Endodermal cell (in vitro differentiated cells): ENCODE measurements at places on chromosomes 13 and 19.
A peak's percentile ranks its signal among the peaks of the same experiment; 100 is the strongest.

DNA sequence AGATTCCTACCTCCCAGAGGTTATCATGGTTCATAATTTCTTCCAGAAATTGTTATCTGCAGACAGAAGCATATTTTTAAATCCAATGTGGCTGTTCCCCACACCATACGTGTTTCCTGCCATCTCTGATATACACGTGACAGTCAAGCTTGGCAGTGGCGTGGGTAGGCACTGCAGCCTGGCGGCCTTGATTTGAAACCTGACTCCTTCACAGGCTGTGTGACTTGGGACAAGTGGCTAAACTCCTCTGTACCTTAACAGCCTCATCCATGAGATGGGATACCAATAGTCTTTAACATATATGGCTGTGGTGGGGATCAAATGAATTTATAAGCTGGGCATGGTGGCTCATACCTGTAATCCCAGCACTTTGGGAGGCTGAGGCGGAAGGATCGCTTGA is 33.2 kb downstream of the DPF1 start:
- DNase-seq: no peak

- DNase-seq: peak; percentile 89
Observed at GRCh38 chr19:46049597-46049996, 8.8 kb upstream of the IGFL4 start.

DNA sequence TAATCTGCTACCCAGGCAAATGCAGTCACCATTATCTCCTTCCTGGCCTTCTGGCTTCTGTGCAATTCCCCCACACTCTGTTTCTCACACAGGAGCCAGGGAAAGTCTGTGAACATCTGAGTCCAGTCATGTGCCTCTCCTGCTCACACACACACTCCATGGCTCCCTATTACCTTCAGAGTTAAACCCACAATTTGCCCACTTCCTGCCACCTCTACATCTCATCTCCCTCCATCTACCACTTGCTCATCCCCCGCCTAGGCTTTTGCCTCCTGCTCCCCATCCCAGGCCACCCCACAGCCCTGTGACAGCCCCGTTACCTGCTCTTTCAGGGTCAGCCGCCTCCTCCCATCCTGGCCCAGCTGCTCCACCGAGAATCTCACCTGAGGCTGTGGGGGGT is 13.5 kb downstream of the IL12RB1 start:
- DNase-seq: no peak

DNA sequence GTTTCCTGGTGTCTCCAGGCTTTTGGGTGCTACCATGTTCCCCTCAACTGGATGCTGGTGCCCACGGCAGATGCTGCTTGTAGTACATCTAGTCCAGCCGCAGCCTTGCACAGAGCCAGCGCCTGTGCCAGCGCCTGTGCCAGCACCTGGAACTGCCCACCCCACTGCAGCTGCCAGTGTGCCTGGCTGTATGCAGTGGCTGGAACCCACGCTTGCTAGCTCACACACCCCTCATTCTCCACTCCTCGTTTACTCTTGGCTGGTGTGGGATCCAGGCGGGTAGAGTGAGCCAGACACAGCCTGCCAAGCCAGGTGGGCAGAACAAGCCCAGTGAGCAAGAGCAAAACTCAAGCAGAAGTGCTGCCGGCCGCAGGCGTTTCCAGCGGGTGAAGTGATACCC is 428.6 kb downstream of the SLITRK1 start:
- no peak for DNase-seq

DNA sequence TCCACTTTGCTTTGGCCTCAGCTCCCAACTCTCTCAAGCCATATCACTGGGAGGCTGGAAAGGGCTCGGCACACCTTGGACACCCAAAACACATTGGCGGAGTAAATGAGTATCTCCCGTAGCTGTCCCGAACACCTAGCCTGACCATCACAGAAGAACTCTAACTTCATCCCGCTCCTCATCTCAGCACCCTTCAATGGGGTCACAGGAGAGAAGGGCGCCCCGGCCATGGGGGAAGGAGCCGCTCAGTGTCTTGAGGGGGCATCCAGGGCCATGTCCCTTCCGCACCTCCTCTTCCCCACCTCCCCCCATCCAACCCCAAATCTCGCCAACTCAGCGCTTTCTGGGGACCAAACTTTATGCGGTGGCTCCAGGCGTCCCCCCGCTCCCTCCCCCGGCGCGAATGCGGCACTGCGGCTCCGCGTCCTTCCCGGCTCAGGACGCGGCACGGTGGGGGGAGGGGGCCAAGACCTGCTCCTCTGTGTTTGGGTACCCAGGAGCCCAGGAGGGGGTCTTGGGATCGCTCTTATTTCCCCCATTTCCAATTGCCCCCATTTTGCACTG is 3.0 kb downstream of the KCNC3 start:
- no peak for DNase-seq

DNA sequence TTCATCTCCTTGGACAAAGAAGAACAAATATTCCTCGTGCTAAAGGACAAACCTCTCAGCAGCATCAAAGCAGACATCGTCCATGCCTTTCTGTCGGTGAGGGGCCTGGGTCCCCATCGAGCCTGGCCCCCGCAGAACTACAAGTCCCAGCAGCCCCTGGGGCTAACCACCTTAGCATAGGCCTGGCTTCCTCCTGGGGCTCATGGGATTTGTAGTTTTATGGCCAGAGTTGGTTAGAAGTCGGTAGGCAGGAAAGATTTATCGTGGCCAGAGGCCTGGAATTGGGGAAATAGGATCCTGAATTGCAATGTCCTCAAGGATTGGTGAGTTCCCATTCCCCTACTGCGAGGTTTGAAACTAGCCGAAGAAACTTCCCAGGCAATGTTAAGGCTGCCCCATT is 19.6 kb downstream of the TMEM150B start:
- peak; percentile 79 for DNase-seq

- peak; percentile 56 for DNase-seq
Observed at GRCh38 chr19:15120135-15121026, 13.2 kb downstream of the SYDE1 start.

GRCh38 chr19:19460761-19461265 is 54.5 kb downstream of the TSSK6 start:
- DNase-seq: peak; percentile 71

GRCh38 chr13:23642110-23642509 is 71.9 kb downstream of the TNFRSF19 start:
- DNase-seq: no peak

GRCh38 chr13:40537146-40537895 is 129.1 kb downstream of the FOXO1 start:
- peak; percentile 69 for DNase-seq

- no peak for DNase-seq
Observed at GRCh38 chr13:60018536-60018935, 145.2 kb downstream of the DIAPH3 start.

DNA sequence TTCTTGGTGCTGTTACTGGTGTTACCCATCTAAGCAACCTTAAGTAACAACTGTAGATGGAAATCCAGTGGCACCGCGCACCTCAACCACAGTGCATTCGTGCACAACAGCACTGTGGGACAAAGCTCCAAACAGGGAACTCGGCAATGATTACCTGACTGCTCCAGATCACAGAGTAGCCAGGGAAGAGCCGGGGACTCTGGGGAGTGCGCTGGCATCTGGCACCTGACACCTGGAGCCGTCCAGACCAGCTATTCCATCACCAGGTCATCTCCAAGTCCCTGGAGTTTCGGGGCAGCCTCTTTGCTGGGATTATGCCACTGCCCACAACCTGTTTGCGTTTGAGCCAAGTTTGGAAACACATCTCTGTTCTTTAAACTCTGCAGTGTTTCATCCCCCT is 62.0 kb downstream of the COL4A1 start:
- DNase-seq: no peak

DNA sequence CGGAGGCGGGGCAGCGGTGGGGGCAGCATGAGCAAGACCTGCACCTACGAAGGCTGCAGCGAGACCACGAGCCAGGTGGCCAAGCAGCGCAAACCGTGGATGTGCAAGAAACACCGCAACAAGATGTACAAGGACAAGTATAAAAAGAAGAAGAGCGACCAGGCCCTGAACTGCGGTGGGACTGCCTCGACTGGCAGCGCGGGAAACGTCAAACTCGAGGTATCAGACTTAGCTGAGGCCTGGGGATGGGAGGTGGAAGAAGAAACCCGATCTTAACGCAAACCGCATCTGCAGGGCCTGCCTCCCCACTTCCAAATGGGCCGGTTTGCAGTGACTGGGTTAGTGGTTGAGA is 693 bp downstream of the RFXAP start:
- DNase-seq: no peak

DNA sequence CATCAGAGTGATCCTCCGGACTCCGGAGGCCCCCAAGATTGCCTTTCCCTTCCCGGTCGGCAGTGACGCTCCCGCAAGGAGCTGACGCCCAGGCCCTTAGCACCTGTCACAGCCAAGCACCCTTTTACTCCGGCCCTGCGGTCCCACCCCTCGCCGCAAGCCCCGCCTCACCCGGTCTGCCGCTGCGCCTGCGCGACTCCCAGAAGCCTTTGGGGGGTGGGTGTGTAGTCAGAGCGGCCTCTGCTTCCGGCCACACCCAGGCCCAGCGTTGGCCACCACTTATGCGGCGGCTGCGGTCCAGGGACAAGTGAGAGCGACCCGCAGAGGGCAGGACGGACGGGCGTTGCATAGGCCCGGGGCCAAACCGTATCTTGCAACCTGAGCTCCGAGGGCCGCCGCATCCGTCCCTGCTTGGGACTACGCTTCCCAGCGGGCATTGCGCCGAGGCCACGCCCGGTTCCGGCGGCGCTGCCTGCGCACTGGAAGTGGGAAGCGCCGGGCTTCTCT is 441 bp upstream of the ZFP28 start:
- peak; percentile 97 for DNase-seq

GRCh38 chr13:25827831-25828465 is 223.9 kb downstream of the SHISA2 start:
- no peak for DNase-seq

DNA sequence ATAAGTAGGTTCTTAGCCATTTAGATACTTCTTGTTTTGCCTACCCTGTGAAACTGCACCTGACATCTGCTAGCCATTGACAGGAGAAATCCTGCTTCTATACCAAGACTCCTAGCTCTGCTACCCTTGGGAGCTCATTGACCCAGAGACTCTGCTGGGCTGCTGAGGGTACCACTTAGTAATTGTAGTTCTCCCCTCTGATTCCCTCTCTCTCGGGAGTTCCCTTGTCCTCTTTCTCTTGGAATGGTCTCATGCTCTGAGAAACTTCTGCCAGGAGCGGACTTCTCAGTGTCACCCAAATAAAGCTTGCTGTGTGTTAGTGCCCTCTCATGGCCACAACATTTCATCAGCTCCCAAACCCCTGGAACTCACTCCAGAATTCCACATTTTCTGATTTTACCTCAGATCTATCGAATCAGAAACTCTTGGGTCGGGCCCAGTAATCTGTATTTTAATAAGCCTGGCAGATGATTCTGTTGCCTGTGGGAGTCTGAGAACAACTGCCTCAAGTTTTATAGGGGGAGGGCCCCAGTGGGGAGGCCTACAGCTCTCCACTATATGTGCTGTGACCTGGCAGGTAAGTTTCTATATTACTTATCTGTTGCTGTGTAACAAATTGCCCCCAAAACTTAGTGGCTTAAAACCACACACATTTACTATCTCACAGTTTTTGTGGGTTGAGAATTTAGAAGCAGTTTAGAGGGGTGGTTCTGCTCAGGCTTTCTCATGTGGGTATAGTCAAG is 221.1 kb downstream of the TDRD3 start:
- peak; percentile 77 for DNase-seq

GRCh38 chr13:65472336-65472735 is 1757.8 kb downstream of the PCDH9 start:
- no peak for DNase-seq

DNA sequence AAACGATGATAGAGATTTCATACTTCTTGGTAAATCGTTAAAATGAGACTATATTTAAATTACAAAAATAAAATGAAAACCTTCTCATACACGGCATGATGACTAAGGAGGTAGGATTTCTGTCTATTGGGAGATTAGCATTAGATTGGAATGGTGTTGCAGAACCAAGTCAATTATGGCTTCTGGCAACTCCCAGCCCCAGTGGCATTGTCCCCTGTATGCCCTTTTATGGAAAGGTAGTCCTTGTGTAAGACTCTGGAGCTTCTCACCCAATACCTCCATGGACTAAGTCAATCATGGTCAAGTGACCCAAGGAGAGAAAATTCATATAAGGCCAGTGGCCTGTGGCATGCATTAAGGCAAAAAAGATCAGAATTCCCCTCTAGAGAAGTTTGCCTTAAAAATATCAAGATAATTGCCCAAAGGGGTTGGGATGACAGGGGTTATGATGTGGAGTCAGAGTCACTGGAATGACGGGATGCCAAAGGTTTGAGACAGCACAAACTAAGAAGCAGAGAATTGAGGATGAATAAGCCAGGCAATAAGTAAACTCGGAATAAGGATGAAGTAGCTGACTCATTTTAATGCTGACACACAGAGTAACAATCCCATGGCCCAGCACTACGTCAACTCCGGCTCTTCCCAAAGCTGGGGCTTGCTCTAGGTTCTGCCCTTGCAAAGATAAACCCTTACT is 57.8 kb upstream of the POSTN start:
- no peak for DNase-seq

- DNase-seq: peak; percentile 64
Observed at GRCh38 chr19:48739404-48740163, 826 bp downstream of the RASIP1 start.

DNA sequence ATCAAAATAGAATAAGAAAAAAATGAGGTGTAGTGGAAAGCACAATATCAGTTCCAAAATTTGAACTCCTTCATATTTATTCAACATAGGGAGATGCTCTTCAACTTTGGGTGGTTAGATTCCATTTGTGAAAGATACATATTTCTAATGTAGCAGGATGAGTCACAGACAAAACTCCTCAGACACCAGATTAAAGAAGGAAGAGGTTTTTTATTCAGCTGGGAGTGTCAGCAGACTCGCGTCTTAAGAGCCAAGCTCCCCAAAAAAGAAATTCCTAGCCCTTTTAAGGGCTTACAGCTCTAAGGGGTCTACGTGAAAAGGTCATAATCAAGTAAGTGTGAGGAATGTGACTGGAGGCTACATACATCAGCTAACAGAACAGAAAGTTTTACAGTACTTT is 6.8 kb upstream of the ZNF765 start:
- DNase-seq: no peak

- DNase-seq: no peak
Observed at GRCh38 chr19:39470724-39471339, 9.8 kb upstream of the TIMM50 start.

DNA sequence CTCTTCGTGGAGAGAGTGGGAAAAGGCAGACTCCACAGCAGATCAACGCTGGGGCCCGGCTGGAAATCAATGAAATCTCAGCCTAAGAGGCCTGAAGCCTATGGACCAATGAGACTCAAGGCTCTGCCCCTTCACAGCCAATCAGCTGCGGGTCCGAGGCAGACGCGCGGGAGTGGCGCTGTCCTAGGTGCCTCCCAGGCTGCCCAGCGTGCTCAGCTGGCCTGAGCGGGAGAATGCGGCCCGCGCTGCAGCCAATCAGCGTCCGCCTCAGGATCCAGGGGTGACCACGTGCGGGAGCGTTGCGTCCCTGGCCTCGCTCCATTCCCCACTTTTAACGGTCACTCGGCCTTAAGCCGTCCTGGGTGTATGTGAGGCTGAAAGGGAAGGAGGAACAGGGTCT is at the start of gene ZBTB32:
ZBTB32 (plus strand) TSS at position 341 of the 400 bp plus-strand sequence. CDS start 10,069 bp downstream, outside the sequence.
- peak; percentile 91 for DNase-seq
